ENCODE measurements at places on chromosomes 4 and X.

DNA sequence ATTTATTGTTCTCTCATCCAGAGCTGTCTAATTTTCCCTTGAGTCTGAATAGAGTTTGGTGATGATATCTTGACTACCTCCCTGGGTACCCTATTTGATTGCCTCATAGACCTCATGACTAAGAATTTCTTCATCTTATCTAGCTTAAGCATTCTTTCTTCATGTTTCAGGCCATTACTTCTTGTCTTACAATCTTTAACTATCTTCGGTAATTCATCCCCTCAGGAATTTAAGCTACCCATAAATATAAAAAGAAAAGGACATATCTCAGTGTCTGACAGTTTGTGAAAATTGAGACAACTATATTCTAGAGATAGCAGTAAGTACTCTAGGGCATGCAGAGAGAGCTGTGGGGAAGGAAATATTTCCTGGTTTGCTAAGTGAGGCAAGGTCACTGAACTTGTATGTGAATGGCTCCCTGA, 466.1 kb upstream of the GRID2 start:
- no peak for DNase-seq

DNA sequence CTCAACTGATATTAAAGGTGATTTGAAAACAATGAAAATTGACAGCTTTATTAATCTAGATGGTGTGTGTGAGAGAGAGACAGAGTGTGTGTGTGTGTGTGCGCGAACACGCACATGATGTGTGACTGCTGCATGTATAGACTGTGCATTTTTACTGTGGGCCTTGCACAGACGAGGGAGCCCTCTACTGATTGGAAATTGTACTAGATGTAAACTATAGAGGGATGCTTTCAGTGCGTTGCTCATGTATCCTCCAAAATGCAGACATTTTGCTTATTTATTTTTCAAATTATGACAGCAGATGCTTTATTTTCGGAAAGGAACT, 168.4 kb upstream of the GK2 start:
- no peak for DNase-seq

GRCh38 chr4:142645475-142646108, 200.5 kb downstream of the INPP4B start:
- DNase-seq = no peak

DNA sequence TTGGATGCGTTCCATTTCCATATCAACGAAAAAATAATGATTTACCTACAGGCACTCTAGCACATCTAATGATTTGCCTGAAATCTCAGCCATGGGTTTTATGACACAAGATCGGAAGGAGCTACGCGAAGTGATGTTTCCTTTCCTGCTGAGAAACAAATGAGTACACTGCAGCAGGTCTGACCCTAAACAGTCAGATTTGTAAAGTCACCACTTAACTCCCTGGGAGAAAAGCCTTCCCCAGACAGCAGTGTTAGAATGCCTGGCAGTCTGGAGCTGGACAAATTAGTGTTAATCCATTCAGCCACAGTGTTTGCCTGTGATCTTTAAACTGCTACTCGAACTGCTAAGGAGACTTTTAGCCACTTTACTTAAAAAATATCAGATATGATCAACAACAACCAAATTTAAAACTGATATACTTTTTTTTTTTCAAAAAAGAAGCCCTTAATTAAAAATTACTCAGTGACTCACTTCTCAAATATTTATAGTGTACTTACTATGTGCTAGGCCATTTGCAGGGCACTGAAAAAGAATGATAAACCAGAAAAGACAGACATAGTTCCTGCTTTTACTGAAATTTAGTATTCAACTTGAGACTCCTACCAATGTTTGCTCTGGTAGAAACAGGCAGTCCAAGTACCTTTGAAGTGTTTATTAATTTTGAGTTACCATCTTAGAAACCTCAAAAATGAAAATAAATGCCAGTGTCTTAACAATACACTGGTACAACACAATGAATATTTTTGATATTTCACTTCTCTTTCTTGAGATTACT, 104.5 kb downstream of the SHISA3 start:
- DNase-seq = no peak
